ENCODE measurements at places on chromosomes 6 and 20.

GRCh38 chr6:108463784-108464183, 96.9 kb upstream of the FOXO3 start:
- DNase-seq = no peak

GRCh38 chr20:1187605-1188171, 2.9 kb upstream of the TMEM74B start:
- DNase-seq = no peak

DNA sequence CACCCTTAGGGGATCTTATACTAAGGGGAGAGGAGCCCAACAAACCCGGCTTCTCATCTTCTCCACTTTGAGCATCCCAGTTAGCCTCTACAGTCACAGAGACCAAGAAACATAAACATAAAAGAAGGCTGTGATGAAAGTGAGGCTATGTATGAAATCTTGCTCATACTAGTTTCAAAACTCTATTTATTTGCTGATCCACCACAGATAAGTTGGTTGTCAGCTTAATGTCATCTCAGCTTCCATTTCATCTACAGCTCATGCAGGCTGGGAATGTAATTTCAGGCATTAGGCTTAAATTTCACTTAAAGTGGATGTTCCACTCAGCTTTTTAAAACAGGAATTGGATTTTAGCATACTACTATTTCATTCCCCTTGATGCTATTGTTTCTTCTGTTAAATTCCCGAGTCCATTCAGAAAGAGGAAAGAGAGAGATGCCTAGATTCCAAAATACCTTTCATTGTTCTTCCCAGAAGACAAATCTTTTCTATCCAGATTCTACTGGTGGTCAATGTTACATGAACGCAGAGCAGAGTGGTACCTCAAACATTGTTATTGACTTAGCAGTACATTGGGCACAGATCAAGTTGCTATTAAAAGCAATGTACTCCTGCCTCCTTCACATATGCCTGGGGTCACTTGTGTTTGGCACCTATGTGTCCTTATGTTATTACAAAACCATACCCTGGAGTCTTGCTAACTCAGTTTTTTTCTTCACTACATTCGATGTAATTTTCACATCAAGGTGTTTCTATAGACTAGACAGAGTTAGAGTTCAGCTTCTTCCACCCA, 149.0 kb downstream of the HACE1 start:
- no peak for DNase-seq

DNA sequence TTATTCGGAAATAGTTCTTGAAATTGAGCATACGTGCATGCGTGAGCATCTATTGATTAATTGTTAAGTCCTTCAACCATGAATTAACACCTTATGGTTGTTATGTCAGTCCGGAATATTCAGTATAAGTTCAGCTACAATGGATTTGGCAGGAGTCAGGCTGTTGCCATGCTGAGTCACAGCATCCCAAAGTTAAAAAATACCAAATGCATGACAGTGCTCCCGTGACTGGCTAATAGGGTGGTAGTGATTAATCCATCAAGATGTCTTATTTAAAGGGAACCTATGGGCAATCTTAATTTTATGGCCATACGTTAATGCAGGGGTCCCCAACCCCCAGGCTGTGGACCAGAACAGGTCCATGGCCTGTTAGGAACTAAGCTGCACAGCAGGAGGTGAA, 10.5 kb downstream of the RAE1 start:
- DNase-seq = no peak

DNA sequence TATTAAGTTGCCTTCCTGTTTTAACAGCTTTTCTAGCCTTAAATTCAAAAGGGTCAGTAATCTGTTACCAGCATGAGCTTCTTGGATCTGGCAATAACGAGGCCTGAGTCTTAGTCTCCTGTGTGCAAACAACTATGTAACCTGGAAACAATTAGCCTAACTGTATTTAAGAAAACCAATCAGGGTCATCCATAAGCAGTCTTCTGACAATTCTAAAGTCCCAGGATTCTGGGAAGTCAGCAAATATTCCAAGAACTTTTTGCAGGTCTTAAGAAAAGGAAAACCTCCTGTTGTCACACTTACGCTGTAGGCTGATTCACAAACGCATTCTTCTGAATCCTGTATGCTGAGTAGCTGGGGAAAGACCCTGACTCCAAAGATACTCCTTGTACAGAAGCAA, 90.4 kb downstream of the COL12A1 start:
- no peak for DNase-seq

GRCh38 chr20:42085366-42085765, 467.2 kb upstream of the CHD6 start:
- no peak for DNase-seq

- peak; percentile 24 for DNase-seq
Measured at GRCh38 chr6:43478008-43478372, 620 bp downstream of the TJAP1 start.

GRCh38 chr6:46795816-46796215, 2.6 kb downstream of the MEP1A start:
- no peak for DNase-seq

DNA sequence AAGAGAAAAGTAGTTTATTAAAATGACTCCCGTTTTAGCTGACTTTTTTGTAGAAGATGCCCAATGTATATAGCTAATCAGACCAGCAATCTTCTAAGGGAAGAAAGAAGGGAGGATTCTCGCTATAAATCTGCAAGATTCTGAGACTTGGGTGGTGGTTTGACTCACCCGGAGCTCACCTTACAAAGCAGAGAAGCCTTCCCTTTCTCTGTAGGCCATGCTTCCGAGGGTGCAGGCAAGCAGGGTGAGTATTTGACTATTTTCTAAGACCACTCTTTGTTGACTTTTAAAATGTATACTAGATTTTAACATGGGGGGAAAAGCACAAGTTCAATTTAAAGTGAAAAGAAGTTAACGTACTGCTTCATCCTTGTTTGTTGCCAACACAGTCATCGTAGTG, 2.7 kb downstream of the OLIG3 start:
- no peak for DNase-seq

GRCh38 chr6:150099546-150099945, 30.6 kb upstream of the ULBP3 start:
- DNase-seq = no peak

DNA sequence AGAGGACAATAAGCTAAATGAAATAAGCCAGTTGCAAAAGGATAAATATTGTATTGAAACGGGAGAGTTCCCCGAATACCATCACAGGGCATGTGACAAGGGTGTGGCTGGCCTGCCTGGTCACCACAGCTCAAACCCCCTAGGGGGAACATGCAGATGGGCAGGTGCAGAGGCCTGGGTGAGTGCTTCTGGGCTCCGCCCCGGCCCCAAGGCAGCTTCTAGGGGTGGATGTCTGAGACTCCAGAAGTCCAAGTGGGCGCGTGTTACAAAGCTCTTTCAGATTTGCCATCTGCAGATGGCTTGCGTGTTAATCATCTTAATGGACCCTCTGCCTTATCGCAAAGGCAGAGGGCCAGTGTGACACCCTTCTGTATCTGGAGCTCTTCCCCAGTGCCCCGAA, 559.2 kb upstream of the IMPG1 start:
- no peak for DNase-seq

- DNase-seq = no peak
Measured at GRCh38 chr6:54541541-54541940, 233.3 kb downstream of the TINAG start.

DNA sequence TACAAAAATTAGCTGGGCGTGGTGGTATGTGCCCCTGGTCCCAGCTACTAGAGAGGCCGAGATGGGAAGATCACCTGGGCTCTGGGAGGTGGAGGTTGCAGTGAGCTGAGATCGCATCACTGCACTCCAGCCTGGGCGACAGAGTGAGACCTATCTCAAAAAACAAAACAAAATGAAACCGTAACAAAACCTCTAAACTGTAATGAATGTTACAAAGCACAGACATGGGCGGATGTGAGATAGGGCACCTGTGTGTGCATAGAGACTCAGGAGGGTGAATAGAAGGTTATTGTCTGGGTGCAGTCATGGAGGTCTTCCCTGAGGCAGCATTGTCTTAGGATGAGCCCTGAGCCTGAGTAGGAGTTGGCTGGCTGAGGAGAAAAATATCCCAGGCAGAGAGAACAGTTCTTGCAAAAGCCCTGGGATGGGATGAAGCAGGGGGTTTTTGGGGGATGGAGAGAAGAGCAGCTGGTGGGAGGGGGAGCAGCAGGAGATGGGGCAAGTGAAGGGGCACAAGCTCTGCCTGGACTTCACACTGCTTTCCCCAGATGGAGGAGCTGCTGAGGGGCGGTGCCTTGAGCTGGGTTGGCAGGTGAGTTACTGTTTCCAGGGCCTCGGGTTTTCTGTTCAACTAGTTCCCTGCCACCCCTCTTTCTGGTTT, 5.2 kb downstream of the BCAS4 start:
- DNase-seq = no peak

DNA sequence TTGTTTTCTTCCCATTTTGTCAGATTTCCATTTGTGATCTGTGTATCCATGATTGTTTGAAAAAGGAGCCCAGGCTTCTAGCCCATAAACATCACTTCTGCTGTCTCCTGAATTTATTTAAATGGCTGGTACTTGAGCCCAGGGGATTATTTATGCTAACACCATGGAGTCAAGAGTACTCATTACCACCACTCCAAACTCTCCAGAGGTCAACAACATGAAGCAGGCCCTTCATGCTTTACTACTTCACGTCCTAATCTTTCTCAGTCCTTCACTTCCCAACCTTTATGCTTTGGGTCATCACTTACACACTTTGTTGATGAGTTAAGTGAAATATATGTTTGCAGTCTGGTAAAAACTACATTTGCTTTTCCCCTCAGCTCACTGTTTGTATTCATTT, 247.8 kb downstream of the BMP2 start:
- DNase-seq = no peak

GRCh38 chr20:57236813-57237584, 29.4 kb downstream of the BMP7 start:
- DNase-seq = no peak

- no peak for DNase-seq
Measured at GRCh38 chr6:56814308-56814707, 140.6 kb upstream of the BEND6 start.

- DNase-seq = no peak
Measured at GRCh38 chr20:18995455-18995854, 181.9 kb downstream of the SCP2D1 start.

DNA sequence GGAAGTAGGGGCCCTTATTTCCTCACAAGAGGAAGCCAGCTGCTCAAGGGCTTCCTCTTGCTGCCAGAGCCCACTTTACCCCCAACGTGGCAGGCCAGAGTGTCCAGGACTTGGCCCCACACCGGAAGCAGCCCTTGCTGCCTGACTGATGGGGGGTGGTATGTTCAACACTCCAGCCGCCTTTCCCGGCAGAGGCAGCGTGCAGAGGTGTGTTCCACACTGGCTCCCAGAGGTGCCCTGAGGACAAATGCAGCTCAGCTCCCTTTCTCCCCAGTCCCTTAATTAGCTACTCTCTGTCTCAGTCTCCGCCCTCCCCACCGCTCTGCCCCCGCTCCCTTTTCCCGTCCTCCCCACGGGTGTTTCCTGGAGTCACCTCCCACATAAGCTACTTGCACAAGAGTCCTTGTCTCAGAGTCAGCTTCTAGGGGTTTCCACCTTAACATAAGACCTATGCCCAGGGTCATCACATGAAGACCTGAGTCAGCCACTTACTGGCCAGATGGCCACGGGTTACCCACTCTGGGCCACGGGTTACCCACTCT, 61.7 kb upstream of the SHLD1 start:
- DNase-seq = no peak

DNA sequence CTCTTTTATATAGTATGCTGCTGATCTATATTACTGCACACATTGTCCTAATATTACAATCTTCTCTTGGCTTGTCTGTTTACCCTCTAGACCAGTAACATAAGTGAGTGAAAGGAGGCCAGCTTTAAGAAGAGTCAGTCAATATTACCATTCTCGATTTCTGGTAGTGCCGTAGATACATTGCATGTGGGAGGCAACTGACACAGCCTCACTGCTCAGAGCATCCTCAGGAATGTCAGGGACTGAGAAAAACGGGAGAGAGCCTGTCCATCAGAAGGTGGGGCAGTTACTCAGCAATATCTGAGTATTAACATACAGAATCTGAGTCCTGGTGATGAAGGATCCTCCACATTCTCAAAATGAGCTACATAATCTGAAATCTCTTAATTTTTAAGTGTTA, 259.9 kb downstream of the GJA1 start:
- no peak for DNase-seq

GRCh38 chr20:1588533-1589460, 31.0 kb downstream of the SIRPB1 start:
- no peak for DNase-seq
